ENCODE measurements at places on chromosomes 3 and 15. TPM values are rescaled to one million over a fixed set of nuclear protein-coding genes. Genes with fewer than 3 reads are reported as not detected.

Gene RHCG
- total RNA-seq: 1.1 TPM

GRCh38 chr3:116233711-116234357, 211.5 kb downstream of the LSAMP start:
- no peak for DNase-seq

- no peak for DNase-seq
Measured at GRCh38 chr3:48413611-48414010, 16.3 kb downstream of the PLXNB1 start.

GRCh38 chr3:47476644-47477199, 981 bp upstream of the SCAP start:
- no peak for DNase-seq

Gene KLHL6
- 0.16 TPM for total RNA-seq

- no peak for DNase-seq
Measured at GRCh38 chr15:68834346-68834745, 13.7 kb upstream of the ANP32A start.

GRCh38 chr3:12591997-12592715, 35.3 kb downstream of the MKRN2 start:
- no peak for DNase-seq

Gene XCR1
- 0.27 TPM for total RNA-seq
